ENCODE measurements at places on chromosomes 1 and 21.

DNA sequence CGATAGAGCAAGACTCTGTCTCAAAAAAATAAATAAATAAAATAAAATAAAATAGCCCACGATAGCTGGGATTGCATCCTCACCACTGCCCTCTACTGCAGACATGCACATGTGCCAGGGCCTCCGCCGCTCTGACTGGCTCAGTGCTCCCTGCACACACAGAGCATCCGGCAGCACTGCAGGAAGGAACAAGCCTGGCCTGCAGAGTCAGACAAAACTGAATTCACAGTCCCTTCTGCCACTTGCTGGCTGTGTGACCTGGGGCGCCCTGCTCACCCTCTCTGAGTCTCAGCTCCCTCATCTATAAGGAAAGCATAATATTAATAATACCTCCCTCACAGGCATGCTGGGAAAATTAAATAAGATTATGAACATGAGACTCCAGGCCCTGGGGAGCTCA, 35.4 kb downstream of the CSMD2 start:
- no peak for DNase-seq

GRCh38 chr1:107609808-107610207, 355.2 kb downstream of the VAV3 start:
- DNase-seq = no peak

- DNase-seq = no peak
Measured at GRCh38 chr1:240100371-240100934, 8.8 kb downstream of the FMN2 start.

DNA sequence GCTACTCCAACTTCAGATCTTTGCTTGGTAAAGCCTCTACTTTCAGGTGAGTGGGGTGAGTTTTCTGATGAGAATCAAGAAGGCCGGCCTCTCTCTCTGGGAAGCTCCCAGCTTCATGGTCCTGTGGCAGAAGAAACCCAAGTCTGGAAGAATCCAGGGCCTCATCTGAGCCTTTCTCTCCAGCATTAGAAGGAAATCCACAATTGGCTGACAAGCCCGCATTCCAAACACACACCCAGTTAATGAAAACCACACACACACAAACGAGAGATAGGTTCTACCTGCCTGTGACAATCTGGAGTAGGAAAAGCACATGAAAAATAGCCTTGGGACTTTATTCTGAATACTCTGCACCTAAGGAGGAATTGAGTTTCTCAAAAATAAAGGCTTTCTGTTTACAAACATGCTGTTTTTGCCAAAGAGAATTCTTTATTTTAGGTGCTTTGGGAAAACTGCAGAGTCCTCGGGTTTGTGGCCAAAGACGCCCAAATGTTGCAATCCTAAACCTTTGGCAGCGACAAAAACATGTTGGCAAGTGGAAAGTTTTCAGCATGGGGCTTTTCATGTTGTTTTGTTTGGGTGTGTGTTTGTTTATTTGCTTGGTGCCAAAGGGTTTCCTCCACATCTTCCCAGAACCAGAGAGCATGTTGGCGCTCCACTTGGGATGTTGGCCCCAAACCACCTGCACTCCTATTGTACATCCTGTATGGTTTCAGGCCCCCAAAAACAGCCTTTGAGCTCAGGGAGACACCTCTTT, 216.2 kb downstream of the SETD4 start:
- DNase-seq = no peak

GRCh38 chr1:25809929-25810328, 9.8 kb upstream of the MTFR1L start:
- DNase-seq = no peak

DNA sequence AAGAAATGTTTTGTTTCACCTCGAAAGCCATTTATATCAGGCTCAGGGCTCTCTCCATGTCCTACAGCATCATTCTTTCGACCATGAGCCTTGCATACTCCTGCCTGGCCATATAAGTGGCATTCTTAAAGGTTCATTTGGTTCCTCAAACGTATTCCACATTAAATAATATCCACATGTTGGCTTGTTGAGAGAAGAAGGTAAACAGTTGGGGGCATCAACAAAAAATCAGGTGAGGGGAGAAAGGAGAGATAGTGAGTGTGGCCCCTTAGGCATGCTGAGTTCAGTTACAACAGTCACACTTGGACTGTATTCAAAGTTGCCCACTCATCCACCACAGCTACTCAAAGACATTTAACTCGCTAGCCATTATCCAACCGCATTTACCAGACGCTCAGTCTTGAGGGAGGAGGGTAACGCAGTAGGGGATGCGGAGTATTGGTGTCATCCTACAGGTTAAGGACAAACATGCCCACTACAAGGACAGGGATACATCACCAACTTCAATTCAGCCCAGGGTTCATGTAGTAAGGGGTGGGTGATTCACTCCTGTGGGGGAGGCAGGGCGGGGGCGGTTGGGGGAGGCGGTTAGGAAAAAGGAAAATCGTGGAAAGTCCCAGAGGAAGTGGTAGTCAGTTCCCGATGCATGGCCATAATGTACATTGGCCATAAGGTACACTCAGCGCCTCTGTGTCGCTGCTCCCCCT, 1.4 kb downstream of the ZNF697 start:
- DNase-seq = no peak

DNA sequence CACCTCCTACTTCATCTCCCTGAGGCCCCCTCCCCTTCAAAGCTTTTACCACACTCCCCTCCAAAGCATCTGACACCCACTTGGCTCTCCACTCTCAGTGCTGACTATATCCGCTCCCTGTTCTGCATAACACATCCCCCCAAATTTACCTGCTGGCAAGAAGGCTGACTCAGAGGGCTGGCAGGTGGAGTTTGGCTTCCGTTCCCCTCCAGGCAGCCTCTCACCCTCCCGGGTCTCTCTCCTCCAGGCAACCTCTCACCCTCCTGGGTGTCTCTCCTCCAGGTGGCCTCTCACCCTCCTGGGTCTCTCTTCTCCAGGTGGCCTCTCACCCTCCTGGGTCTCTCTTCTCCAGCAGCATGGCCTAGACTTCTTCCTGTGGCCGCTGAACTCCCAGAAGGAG, 562.1 kb downstream of the NPHP4 start:
- no peak for DNase-seq

- no peak for DNase-seq
Measured at GRCh38 chr1:230132758-230133157, 65.7 kb downstream of the GALNT2 start.

DNA sequence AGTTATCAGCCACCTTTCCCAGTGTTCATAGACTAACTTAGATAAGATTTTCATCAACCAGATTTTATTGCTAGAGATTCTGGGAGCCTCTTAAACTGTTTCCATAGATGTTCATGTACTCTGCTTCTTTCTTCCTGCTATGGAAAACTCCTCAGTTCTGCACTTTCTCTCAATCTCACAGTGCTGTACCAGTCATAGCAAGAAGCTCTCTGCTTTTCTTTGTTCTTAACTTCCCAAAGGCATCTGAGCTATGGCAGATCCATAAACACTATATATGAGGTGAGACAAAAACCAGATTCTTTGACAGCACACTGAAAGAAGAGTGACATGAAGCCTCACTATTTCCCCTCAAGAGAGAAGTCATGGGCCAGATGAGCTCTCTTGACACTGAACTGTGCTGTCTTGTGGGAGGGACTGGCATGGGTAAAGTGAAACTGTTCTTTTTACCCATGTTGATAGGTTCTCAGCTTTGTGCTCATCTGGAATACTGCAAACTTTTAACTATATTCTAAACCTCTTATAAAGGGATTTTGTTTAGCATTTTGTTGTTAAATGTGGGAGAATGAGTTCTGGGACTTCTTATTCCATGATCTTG, 64.2 kb upstream of the LYPLAL1 start:
- DNase-seq = no peak

DNA sequence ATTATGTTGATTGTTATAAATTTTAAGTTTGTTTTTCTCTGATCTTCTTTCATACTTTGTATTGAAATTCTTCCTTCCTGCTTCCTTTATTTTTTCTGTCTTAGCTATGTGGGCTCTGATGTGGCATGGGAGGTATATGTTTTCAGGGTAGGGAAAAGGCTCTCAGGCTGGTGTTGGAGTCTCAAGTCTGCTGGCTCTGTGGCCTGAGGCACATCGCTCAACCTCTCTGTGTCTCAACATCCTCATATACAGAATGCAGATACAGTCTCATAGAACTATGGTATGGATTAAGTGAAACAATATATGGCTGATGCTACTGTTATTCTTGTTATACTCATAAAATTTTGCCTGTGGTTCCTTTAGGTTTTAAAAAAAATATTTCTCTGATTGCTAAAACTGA, 105.9 kb downstream of the KCNN3 start:
- no peak for DNase-seq

DNA sequence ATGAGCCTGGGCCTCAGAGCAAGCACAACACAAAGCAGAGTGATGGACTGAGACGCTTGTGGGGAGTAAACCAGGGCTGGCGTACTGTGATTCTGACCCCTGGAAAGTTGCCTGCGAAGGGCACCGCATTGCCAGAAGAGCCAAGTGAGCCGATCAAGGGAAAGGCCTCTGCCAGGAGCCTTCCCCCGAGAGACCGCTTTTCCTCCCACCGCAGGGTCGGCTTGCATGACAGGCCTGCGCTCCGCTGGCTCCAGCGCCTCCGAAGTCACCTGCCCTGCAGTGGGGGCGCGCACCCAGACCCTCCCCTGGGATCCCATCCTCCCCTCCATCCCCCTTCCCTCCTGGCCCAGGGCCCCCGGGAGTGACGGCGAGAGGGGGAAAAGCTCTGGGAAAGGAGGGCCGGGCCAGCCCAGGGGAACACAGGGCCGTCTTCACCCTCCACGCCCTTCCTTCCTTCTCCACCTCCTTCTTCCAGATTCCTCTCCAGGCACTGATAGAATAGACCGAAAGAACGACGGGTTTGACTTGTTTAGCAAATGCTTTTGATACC, 165.0 kb downstream of the TRIM33 start:
- no peak for DNase-seq

- DNase-seq = no peak
Measured at GRCh38 chr1:119147661-119148090, 7.2 kb upstream of the WARS2 start.

DNA sequence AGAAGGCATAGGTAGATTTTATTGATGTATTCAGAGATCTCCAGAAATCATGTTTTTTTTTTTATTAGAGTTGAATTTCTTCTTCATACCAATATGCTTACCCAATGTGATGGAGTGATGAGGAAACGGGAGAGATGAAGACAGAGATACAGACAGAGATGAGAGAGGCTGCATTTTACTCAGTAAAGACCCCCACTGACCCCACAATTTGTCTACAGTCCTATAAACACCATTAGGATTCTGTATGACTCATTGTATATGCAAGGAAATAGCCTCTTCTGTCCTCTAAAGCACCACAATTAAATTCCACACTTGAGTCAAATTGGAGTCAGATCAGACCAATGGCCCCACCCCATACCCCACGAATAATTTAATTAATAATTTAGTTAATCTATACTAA, 44.0 kb downstream of the RUNX1 start:
- DNase-seq = no peak

Data from stimulated activated CD8-positive, alpha-beta memory T cell treated with anti-CD3 and anti-CD28 coated beads, Interleukin-15, amount 100 ng/mL, for 1 hour (primary cell).